ENCODE measurements at places on chromosomes 2 and 18.

DNA sequence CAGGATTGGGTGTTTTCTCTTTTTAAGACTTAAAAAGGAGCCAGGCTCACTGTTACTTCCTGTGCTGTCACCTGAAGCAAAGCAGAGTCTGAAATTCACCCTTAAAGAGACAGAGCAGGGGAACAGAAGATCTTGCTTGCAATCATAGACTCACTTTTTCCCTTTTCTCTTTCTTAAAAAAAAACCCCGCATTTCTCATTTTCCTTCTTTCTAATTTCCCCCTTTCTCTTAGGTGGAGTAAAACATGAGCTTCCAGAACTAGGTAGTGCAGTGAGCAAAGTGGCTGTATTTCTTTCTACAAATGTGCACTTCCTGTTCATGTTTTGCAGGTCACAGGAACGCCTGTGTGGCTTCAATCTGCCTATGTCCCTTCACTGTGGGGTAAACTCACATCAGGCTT is 381.2 kb downstream of the LPIN1 start:
- no peak for DNase-seq

GRCh38 chr2:46984642-46985476 is 69.3 kb upstream of the MCFD2 start:
- DNase-seq, result no peak

- DNase-seq, result no peak
These were observed 1530.9 kb upstream of the LRRTM1 start for GRCh38 chr2:81835321-81836000.

DNA sequence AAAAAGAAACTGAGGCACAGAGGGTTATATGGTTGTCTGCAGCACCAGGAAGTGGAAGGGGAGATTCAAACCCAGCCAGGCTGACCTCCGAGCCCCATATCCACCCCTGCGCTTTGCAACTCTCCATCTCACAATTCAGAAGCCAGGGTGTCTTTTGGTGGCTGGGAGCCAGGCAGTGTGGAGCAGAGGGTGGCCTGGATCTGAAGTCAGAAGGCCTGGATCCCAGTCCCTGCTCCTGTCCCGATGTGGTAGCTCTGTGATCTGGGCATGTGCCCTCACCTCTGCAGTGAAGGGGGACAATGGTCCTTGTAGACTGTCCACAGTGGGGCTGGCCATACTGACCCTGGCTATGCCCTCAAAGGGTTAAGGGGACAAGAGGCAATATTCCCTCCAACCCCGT is 57.0 kb downstream of the CIB4 start:
- no peak for DNase-seq

GRCh38 chr18:26656431-26656943 is 108.1 kb upstream of the KCTD1 start:
- DNase-seq, result no peak

GRCh38 chr2:105925390-105925789 is 180.7 kb downstream of the NCK2 start:
- no peak for DNase-seq
